ENCODE measurements at places on chromosomes 7 and 10.

DNA sequence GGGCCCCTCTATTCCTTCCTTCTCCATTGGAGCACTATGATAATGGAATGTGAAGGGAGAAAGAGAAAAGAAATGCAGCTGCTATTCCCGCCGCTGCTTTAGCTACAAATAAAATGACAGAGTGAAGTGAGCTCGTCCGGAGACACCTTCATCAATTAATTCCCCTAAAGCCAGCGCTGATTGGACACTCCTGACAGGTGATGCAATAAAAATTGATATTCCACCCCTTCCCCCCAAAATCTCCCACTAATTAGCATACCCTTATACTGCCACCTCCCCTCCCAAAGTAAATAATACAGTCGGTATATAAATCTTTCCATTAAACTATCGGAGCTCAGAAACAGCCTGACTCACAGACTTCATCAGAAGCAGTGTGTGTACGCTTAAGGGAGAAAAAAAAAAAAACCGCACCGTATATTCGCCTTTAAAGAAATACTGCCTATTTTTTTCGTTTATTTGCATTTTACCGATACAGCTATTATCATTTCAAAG is 7.3 kb downstream of the SKIDA1 start:
- no peak for DNase-seq

DNA sequence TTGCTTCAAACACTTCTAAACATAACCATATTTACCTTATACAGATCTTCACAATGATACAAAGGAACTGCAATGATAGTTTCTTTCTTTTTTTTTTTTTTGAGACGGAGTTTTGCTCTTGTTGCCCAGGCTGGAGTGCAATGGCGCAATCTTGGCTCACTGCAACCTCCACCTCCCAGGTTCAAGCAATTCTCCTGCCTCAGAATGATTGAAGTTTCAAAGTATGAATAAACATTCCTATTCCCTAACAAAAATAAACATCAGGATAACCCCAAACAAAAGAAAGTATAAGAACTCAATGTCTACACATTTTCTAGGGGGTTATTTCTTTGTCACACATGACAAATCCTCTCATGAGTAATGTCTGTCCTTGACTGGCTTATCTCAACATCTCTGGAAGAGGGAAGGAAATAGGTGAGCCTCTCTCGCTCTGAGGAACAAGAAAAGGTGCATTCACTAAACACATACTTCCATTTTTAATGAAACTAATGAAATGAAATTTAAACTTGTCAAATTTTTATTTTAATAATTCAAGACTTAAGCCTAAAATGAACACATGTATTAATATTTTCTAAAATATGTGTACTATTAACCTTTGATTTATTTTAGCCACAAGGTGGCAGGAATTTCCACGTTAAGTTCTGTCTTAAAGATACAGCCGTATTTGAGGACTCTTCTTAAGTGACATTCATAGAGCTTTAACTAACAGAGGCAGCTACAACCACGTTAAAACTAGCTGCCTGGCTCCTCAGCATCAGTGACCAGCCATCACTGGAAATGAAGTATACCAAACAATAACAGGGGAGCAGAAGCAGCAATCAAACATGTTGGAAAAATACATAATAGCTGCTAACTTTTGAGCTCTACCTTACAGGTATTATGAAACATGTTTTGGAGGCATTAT is 58.3 kb downstream of the MALSU1 start:
- DNase-seq: no peak

DNA sequence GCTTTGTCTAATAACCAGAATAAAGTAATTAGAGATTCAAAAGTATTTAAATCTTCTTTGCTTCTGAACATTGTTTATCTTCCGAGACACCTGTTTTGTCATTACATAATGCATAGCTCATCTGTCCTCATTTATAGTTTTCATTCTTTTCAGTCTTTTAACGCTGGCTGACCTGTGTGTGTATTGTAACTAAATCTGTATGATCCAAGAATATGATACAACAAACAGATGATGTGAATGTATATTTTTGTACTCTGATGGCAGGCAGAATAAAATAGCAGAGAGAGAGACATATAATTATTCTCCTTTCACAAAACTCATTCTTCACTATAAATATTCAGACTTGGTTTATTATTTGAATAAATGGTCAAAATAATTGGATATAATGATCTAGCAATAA is 80.6 kb downstream of the ORC5 start:
- no peak for DNase-seq

DNA sequence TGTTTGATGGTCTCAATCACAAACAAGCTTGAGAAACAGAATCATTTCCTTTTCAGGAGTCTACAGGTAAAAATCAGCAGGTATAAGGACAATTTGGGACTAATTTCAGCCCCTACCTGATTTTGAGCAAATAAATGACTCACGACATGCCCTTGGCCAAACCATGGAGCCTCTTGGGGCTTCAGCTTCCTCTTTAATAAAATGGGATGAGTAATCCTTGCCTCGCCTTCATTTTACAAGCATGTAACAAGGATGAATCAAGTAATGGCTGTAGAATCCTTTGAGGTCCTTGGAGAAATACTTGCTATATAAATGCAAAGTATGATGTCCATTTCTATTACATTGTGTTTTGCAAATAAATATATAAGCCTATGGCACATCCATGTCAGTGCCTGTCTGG is 212.8 kb upstream of the PODXL start:
- DNase-seq: no peak

GRCh38 chr7:102823390-102824119 is 74.8 kb downstream of the FAM185A start:
- DNase-seq: no peak

- no peak for DNase-seq
These were observed 115.5 kb downstream of the SMURF1 start for GRCh38 chr7:99028261-99028973.

GRCh38 chr10:107740962-107741690 is 576.6 kb upstream of the SORCS1 start:
- DNase-seq: no peak

- DNase-seq: no peak
These were observed 29.8 kb downstream of the PNLIPRP3 start for GRCh38 chr10:116457488-116457887.

DNA sequence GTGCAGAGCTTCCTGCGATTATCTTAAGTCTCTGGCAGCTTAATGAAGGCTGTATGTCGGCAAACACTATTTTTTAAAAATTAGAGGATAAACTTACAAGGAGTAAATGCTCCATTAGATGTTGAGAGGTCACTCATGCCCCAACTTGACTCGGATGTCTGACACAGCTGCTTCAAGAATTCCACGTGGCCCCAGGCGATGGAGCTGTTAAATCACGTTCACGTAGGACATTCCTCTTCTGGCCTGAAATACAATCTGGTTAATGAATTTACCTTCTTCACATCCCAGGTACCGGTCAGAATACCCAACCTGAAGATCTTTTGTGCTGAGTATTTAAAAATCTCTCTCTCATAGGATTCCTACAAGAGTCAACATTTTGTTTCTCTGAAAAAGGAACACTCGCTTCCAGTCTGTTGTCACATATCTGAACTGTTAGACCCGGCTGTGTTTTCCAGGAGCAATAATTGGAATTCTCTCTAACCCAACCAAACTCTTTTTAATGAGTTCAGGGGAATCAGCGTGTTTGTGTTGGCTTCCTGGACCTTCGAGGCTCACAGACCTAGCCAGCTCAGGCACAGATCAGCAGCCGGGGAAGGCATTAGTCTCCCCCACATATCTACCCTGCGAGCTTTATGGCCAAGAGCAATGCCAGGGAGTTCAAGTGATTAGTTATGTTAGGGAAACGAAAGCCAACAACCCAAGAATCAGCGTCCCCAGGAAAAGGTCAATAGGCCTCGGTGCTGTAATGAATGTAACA is 284.9 kb downstream of the FGFR2 start:
- no peak for DNase-seq

GRCh38 chr7:108016841-108017775 is 14.1 kb upstream of the LAMB1 start:
- DNase-seq: no peak

DNA sequence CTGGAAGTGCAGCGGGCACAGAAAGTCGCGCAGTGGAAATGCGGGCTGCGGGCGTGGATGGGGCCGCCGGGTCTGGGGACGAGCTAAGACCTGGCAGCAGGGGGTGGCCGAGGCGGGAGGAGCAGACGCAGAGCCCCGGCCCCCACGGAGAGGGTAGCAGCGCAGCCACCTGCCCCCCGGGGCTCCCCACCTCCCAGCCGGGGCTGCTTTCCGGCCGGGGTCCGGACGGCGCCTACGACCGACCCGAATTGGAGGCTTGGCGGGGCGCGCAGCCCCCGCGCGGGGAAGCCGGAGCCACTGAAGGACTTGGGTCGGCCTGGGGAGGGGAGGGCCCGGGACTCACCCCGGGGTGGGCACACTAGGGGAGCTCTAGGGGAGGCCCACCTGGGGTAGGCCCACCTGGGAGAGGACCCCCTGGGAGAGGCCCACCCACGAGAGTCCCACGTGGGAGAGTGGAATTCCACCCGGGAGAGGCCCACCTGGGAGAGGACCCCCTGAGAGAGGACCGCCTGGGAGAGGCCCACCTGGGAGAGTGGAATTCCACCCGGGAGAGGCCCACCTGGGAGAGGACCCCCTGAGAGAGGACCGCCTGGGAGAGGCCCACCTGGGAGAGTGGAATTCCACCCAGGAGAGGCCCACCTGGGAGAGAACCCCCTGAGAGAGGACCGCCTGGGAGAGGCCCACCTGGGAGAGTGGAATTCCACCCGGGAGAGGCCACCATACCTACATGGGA is 854 bp upstream of the CFAP46 start:
- no peak for DNase-seq

- no peak for DNase-seq
These were observed 43.6 kb upstream of the CDK14 start for GRCh38 chr7:90552521-90552920.

- no peak for DNase-seq
These were observed 441.3 kb downstream of the PLXNA4 start for GRCh38 chr7:132134814-132135445.

- no peak for DNase-seq
These were observed 30.4 kb downstream of the XPNPEP1 start for GRCh38 chr10:109892931-109893330.

- no peak for DNase-seq
These were observed 48.5 kb upstream of the ADRB1 start for GRCh38 chr10:113995201-113995600.

GRCh38 chr10:49008505-49009198 is 69.0 kb upstream of the LRRC18 start:
- no peak for DNase-seq

DNA sequence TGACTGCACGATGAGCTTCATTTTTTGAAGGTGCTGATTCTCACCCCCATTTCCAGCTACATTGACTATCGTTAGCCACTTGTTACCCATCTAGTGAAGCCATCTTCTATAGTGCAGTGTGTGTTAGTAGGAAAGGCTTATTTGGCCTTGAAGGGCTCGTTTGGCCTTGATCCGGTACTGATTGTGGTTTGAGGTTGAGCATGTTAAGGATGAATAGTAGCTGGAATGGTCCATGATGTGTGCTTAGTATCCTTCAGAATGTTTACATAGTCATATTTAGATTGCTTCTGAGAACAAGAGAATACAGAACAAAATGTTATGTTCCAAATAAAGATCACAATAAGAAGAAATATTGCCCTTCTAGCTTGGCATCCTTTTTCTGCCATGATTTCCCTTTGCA is 591.5 kb downstream of the AUTS2 start:
- no peak for DNase-seq

All from activated naive CD4-positive, alpha-beta T cell treated with anti-CD3 and anti-CD28 coated beads, Interleukin-2, amount 50 U/mL, for 16 hours (primary cell).